PC-3 (cell line): ENCODE measurements at places on chromosomes 1 and 21. TPM values are rescaled to one million over a fixed set of nuclear protein-coding genes. Genes with fewer than 3 reads are reported as not detected.

GRCh38 chr1:202164271-202165037 lies 4.1 kb upstream of the PTPN7 start:
- no peak for DNase-seq

- no peak for DNase-seq
Measured at GRCh38 chr1:205328476-205328875, 6.9 kb upstream of the NUAK2 start.

GRCh38 chr1:47883963-47884362 lies 113.2 kb downstream of the TRABD2B start:
- no peak for DNase-seq

GRCh38 chr1:30856260-30856790 lies 52.2 kb downstream of the SDC3 start:
- no peak for DNase-seq

Gene KLHDC9
- total RNA-seq = 3.2 and 3.3 TPM in 2 replicates

GRCh38 chr1:221511797-221512196 lies 230.1 kb downstream of the DUSP10 start:
- no peak for DNase-seq

GRCh38 chr1:45477646-45478045 lies 13.3 kb downstream of the TESK2 start:
- DNase-seq = no peak
